Left ventricle myocardium superior (tissue), 1 donor: ENCODE measurements at places on chromosomes 5 and 9.

- no peak for DNase-seq
These were observed 125.5 kb upstream of the FAM174A start for GRCh38 chr5:100409660-100410151.

DNA sequence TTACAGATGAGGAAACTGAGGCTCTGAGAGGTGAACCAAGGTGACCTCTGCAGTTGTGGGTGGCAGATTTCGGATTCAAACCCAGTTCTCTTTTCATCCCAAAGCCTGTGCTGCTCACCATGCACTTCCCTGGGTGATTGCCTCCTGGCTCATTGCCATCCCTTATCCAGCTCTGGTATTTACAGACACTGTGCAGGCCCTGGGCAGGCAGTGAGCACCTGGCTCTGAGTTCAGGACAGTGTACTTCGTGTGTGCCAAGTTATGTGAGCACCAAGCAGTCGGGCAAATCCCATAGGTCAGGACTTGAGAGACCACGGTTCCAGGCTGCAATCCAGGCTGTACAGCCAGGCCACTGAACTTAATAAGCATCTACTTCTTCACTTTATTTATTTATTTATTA is 1.4 kb downstream of the LRSAM1 start:
- peak; percentile 84 for DNase-seq

- DNase-seq, result no peak
These were observed 268.8 kb upstream of the RFX3 start for GRCh38 chr9:3794635-3795034.

DNA sequence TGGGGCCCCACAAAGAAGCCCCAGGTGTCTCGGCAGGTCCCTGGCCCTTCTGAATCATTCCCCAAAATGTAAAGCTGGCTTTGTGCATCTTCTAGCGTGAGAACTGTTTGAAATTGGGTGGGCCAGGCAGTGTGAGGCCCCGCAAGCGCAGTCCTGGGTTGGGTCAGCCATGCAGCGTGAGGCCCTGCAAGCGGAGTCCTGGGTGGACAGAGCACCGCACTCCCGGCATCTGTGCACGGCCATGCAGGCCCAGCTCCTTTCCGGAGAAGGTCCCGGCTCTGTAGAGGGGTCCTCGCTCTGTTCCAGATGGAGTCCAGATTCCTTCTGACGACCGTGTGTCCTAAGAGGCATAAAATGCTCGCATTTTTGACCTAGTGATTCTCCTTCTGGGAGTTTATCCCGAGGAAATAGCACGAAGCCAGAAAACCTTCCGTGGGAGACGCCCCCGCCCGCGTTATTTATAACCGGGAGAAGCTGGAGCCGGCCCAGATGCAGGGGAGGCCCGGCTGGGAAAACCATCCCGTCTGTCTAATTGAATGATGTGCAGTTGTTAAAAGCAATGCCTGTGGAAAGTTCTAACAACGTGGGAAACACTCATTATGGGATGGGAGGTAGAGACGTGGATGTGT is 19.4 kb upstream of the NOTCH1 start:
- peak; percentile 81 for DNase-seq

- peak; percentile 47 for DNase-seq
These were observed 266.5 kb downstream of the MSX2 start for GRCh38 chr5:174990909-174991308.

GRCh38 chr5:135995976-135996375 is 32.8 kb upstream of the TGFBI start:
- no peak for DNase-seq

DNA sequence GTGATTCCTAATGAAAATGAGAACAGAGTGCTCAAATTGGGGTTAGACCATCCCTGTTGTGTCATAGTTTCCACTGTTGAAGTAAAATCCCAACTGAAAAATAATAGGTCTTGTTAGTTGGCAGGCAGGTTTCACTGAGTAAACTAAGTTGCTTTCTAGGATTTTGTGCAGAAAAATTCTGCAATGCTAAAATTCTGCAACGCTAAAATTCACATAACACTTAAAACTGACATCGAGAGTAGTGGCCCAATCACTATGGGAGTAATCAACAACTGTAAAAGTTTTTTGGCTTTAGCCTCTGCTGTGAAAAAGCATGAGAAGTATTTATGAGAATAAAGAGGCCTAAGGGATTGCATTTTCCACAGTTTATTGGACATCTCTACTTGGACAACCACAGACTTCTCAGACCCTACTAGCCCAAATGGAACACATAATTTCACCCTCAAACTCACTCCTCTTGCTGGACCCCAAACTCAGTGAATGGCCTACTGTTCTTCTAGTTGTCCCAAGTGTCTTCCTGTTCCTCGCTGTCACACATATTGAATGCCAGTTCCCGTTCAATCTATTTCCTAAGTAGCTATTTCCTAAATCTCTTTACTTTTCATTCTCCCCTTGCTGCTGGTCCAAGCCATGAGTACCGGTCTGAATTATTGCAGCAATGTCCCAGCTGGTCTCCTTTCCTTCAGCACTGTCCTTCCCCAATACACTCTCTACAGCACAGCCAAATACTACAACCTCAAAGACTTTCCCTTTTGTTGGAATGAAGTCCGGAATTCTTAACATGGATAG is 355.4 kb downstream of the PDE4D start:
- no peak for DNase-seq

DNA sequence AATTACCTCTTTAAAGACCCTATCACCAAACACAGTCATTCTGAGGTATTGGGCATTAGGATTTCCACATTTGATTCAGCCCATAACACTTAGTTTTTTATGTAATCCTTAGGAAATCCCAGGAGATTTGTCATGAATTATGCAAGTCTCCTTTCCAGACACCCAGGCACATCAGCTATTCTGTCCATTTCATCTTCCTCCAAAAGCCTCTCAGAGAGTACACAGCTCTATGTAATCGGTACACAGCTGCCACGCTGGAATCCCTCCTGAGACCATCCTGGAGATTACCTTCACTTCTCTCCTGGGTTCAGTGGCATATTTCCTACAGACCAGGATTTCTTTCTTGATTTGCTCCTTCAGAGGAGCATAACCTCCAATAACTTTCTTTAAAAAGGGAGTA is 2309.8 kb upstream of the WWC1 start:
- DNase-seq, result no peak

- DNase-seq, result no peak
These were observed 8.9 kb upstream of the C5orf58 start for GRCh38 chr5:170223906-170224305.

GRCh38 chr9:84556556-84556955 is 113.0 kb upstream of the NTRK2 start:
- no peak for DNase-seq

DNA sequence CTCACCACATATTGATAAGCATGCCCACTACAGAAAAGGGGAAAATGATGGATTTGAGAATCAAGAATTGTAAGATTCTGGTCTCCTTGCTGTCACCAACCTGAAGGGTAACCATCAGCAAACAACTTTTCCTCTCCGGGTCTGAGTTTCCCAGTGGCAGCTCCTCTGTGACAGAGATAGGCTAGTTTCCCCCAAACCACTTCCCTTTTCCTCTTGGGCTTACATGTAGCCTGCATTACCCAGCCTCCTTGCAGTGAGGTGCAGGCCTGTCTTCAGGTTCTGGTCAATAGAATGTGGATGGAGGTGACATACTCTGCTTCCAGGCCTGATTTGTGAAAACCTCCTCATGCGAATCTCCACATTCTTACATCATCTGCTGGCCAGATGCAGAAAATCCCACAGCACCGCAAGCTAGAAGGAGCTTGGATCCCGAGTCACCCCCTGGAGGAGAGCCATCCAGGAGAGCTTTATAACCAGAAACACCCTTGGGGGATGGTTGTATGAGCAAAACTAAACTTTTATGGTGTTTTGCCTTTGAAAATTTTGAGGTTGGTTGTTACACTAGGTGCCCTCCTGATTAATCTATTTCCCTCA is 206.1 kb downstream of the RGS3 start:
- no peak for DNase-seq

DNA sequence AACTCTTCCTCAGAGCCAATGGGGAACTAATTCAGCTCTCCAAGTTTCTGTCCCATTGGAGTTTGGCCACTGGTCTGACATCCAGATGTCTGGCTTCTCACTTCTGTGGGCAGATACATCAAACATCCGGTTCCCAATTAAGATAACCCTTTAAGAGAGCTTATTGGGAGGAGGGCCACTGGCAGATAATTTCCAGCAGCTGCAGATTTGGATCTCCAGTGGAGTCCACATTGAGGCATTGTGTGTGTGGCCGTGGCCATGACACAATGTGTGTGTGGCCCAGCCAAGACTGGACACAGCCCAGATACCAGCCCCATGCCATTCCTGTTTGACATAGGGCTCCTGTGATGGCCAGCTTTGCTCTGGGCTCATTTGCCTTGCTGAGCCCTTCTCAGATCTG is 110.5 kb upstream of the MAP1B start:
- no peak for DNase-seq

DNA sequence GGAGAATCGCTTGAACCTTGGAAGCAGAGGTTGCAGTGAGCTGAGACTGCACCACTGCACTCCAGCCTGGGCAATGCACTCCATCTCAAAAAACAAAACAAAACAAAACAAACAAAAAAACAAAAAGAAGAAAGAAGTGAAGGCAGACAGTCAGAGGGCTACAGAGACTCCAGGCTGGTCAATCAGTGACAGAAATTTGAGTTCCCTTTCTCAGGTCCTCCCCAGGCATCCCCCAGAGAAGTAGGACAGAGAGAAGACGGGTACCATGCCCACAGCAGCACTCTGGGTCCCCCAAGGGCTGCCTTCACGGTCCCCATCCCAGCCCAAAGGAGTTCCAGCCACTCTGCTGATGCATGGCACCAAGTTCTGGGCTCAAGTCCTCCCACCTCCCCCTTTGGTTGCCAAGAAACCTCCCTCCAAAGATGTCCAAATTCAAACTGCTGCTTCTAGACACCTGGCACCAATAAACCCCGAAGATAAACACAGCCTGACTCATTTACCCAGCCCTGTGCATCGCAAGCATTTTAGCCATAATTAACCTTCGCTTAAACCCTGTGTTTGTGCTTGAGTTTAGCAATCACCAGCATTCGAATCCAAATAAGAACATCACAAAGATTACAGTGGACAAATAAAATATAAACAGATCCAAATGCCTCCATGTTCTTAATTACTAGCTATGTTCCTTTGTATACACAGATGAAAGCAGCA is 24.0 kb downstream of the SEMA4D start:
- DNase-seq, result no peak

GRCh38 chr5:126615286-126615685 is 14.5 kb downstream of the PHAX start:
- DNase-seq, result no peak

GRCh38 chr9:33151601-33152000 is 15.5 kb downstream of the B4GALT1 start:
- DNase-seq, result no peak

GRCh38 chr5:60738461-60738860 is 38.5 kb upstream of the DEPDC1B start:
- DNase-seq, result no peak

DNA sequence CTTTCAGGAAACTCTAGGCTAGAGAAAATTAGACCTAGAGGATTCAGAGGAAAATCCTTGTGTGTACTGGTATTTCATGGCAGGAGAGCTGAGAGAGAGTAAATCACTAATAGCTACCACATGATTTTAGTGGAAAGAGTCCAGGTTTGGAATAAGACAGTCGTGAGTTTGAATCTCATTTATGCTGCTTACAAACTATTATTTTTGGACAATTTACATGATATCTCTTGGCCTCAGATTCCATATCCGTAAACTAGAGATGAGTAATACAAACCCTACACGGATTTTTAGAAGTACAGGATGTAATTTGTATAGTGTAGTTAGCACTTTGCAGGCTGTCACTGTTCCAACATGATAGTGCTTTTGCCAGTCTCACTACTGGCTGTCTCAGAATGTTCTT is 2.7 kb downstream of the IL31RA start:
- no peak for DNase-seq

GRCh38 chr5:56852228-56853000 is 37.1 kb downstream of the MAP3K1 start:
- no peak for DNase-seq

DNA sequence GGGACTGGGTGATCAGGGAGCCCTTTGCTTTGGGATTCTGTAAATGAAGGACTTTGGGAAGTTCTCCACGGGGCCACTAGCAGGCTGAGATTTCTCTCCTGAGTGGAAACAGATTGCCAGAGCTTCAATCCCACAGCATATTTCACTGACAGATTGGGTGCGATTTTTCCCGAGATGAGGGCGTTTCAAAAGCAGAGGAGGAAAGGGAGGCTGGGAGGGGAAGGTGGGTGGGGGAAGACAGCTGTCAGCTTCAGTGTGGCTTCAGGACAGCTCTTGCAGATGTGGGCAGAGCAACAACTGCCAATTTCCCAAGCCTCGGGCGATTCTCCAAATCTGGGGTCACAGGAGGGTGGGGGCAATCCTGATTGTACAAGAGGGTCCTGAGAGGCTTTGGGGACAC is 258.5 kb upstream of the ADRA1B start:
- DNase-seq, result peak; percentile 34

DNA sequence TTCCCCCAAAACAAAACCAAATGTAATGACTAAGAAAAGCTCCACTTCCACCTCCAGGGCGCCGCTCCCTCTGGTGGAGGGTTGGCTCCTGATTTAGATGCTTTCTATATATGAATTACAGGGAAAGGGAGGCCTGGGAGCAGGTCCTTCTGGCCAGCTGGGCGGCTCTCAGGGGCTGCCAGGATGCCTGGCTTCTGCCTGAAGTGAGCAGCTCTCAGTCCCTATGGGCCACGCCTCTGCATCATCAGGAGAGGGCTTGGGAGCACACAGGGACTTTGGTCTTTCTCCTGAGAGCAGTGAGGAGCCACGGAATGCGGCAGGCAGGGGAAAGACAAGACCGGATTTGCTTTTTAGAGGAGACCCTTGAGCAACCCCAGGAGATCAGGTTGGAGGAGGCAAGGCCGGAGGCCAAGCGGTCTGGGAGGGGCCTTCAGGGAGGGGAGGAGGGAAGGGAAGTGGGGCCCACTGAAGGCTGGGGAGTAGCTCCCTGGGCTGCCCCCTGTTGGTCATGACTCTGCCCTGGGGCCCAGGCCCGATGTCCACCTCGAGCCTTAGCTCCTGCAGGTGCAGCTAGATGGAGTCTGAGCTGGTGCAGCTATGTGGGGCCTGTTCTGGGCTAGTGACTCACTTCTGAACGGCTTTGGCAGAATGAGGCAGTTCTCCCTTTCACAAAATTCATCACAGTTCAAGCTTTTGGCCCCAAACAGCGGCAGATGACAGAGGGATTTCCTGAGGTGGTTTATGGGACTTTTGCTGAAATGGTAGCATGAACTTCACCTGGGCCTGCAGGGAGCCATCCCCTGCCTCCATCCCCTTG is 11.3 kb upstream of the GRHPR start:
- DNase-seq, result no peak

GRCh38 chr9:130348881-130349280 is 83.3 kb downstream of the HMCN2 start:
- no peak for DNase-seq

DNA sequence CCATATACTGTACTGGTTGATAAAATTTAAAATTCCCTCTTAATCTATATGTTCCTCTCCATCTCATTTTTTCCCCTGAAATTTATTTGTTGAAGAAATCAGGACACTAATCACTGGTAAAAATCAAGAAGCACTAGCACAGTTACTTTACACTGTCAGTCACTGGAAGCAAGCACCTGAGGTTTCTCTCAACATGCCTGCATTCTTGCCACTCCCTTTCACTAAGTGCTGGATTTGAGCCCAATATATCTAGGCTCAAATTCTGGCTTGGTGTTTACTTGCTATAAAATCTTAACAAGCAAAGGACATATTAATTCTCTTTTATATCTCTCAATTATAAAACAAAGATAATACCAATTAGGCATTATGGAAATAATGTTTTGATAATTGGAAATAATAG is 58.6 kb downstream of the DIAPH1 start:
- DNase-seq, result no peak

GRCh38 chr9:98043915-98044314 is 12.6 kb upstream of the NANS start:
- no peak for DNase-seq

- no peak for DNase-seq
These were observed 544.6 kb upstream of the TRPC7 start for GRCh38 chr5:136909906-136910305.
